ENCODE measurements at places on chromosomes 5 and 9.

GRCh38 chr5:141672071-141672840 is 9.8 kb downstream of the ARAP3 start:
- no peak for DNase-seq

- DNase-seq, result no peak
Observed at GRCh38 chr9:79221084-79221483, 350.7 kb upstream of the TLE4 start.

GRCh38 chr5:103394676-103395075 is 136.1 kb downstream of the MACIR start:
- DNase-seq, result no peak

GRCh38 chr9:2170722-2171121 is 155.6 kb downstream of the SMARCA2 start:
- DNase-seq, result no peak

Data from stimulated activated CD4-positive, alpha-beta T cell treated with anti-CD3 and anti-CD28 coated beads, Interleukin-1b, Interleukin-23, amount 100 ng/mL, for 1 hour (primary cell).